ENCODE measurements at places on chromosomes 13 and 19. TPM values are rescaled to one million over a fixed set of nuclear protein-coding genes. Genes with fewer than 3 reads are reported as not detected.

Gene CNN1
- total RNA-seq, result 0.46 TPM

DNA sequence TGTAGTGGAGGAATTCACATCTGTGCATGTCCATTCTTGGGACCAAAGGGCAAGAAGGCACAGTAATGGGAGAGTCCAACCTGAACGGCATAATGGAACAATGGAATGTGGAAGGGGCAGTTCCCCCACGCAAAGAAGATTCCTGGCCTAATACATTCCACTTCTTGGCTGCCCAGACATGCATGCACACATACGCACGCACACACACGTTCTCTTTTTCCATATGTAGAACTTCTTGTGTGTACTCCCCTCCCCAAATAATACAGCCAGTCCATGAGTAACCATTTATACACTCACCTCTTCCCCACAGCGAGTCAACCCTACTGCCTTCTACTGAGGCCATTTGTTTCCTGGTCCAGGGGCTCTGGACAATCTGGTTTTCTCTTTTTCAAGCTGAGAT lies 6.0 kb upstream of the STK24 start:
- no peak for DNase-seq

GRCh38 chr19:47512183-47512947 lies 2.5 kb downstream of the NAPA start:
- DNase-seq, result peak; percentile 57

Gene KLK2
- total RNA-seq, result not detected

DNA sequence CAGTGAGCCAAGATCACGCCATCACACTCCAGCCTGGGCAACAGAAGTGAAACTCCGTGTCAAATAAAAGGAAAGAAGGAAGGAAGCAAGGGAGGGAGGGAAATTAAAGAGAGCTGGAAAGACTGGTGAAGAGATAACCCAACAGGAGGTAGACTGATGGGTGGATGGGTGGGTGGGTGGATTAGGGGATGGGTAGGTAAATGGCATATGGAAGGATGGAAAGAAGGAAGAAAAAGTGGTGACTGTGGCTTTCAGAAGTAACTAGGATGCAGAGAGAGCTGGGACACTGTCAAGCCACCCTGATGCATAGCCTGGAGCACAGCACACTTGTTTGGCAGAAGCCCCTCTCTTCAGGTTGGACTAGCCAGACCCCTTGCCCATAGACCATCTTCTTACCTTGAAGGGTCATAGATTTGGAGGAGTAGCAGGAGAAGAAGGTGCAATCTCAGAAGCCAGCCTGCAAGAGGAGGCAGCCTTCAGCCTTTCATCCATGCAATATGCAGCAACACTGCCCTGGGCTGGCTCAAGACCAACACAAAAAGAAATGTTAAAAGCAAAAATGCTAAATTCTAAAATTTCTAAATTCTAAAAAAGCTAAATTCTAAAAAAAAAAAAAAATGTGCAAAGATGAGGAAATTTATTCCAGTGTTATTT lies 5.1 kb downstream of the IQCN start:
- DNase-seq, result no peak

- peak; percentile 81 for DNase-seq
Measured at GRCh38 chr19:13154911-13155471, 4.8 kb downstream of the IER2 start.

Data from MG63 (cell line).